Activated T-helper 1 cell treated with anti-CD3 and anti-CD28 coated beads, Interleukin-2, amount 50 U/mL, for 16 hours (primary cell): ENCODE measurements at places on chromosomes 1 and 21.
A peak's percentile ranks its signal among the peaks of the same experiment; 100 is the strongest.

DNA sequence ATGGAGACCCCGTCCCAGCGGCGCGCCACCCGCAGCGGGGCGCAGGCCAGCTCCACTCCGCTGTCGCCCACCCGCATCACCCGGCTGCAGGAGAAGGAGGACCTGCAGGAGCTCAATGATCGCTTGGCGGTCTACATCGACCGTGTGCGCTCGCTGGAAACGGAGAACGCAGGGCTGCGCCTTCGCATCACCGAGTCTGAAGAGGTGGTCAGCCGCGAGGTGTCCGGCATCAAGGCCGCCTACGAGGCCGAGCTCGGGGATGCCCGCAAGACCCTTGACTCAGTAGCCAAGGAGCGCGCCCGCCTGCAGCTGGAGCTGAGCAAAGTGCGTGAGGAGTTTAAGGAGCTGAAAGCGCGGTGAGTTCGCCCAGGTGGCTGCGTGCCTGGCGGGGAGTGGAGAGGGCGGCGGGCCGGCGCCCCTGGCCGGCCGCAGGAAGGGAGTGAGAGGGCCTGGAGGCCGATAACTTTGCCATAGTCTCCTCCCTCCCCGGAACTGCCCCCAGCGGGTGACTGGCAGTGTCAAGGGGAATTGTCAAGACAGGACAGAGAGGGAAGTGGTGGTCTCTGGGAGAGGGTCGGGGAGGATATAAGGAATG lies 505 bp downstream of the LMNA start:
- DNase-seq, result no peak

DNA sequence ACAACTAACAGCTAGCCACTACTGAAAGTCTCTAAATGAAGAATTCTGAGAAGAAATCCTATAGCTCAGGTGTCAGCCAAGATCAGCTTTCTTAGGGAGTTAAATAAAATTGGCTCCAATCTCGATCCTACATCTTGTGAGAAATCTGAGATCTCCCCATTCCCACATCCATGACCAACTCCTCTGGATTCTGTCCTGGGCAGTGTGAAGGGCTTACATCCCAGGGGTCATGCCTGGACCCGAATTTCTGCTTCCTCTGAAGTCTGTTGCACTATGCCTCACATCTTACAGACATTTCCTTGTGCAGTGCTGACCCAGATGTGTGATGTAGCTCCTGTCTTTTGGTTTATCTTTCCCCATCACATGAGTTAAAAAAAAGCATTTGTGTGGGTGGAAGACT lies 4.8 kb upstream of the TNN start:
- DNase-seq, result no peak

DNA sequence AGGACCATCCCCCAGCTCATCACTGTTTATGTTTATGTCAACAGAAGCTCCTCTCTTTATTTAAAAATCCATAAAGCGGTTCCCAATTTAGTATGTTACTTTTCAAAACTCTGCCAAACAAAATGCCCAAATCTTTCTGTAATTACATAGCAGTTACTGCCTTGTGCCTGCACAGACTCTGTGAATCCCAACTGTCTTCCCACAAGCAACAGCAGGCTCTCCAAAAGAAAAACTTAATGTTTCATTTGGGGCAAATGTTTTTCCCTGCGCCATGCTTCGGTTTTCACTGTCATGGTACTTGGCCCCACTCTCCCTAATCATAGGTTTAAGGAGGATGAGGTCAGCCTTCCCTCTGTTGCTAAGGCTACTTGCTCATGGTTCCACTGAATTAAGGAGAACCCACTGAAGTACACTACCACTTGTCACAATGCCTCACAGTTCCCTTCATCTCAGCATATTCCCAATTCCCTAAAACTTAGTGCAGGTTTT lies 4.6 kb downstream of the COLGALT2 start:
- DNase-seq, result no peak

- no peak for DNase-seq
These were observed 6.9 kb downstream of the HTR1D start for GRCh38 chr1:23210351-23210785.

DNA sequence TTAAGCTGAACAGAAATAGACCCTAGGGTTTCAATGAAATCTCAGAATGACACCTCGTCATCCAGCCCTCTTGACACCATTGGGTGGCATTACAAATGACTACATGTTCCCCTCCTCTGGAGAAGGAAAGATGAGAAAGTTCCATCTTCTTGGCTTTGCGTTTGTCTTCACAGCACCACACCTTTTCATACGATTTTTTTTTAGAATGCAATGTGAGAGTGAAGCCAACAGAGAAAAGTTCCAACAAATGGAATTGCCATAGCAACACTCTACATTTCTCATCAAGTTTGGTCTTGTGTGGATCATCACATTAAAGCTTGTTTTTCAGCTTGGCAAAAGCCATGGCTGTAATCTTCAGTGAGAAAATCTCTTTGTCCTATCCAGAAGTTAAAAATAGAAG lies 183.4 kb upstream of the SNX7 start:
- DNase-seq, result no peak

DNA sequence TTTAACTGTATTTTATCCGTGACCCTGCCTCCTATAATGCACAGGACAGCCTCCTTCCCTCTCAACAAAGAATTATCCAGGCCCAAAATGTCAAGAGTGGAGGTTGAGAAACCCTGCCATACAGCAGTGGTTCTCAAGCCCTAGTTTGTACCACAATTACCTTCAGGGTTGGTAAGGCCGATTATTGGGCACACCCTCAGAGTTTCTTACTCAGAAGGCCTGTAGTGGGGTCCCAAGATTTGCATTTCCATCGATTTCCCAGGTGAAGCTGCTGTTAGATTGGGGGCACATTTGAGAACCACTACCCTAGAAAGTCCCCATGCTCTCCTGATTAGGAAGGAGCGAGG lies 400 bp upstream of the PGBD2 start:
- DNase-seq, result no peak

DNA sequence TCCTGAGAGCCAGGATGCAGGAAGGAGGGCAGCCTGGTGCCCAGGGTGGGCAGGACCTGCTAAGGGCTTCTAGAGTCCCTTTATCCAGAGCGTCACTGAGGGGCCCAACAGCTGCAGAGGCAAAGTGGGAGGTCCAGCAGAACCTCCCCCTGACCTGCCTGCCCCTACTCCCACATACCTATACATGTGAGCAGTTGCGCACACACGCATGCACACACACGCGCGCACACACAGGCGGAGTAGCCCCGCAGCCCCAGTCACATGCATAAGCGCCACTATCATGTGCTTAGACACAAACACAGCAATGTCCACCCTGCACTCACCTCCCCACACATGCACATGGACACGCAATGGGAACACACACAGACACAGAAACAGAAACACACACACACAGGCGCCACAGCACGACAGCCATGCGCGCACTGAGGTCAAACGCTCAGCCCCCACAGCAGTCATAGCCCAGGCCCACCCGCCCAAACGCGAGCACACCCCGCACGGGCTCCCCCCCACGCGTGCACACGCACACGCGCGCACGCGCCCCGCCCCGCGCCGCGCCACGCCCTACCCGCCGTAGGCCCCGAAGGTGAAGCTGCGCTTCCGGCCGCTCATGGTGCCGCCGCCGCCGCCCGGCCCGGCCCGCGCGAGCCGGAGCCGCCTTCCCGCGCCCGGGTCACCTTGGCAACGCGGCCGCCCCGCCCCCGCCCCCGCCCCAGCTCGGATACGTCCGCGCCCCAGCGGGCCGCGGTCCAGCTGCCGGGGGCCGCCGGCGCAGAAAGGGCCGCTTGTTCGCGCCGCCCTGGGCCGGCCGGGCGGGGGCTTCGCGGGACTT lies 17.7 kb downstream of the RAP1GAP start:
- peak; percentile 41 for DNase-seq

- no peak for DNase-seq
These were observed 101.5 kb upstream of the RUNX3 start for GRCh38 chr1:25031601-25031965.

DNA sequence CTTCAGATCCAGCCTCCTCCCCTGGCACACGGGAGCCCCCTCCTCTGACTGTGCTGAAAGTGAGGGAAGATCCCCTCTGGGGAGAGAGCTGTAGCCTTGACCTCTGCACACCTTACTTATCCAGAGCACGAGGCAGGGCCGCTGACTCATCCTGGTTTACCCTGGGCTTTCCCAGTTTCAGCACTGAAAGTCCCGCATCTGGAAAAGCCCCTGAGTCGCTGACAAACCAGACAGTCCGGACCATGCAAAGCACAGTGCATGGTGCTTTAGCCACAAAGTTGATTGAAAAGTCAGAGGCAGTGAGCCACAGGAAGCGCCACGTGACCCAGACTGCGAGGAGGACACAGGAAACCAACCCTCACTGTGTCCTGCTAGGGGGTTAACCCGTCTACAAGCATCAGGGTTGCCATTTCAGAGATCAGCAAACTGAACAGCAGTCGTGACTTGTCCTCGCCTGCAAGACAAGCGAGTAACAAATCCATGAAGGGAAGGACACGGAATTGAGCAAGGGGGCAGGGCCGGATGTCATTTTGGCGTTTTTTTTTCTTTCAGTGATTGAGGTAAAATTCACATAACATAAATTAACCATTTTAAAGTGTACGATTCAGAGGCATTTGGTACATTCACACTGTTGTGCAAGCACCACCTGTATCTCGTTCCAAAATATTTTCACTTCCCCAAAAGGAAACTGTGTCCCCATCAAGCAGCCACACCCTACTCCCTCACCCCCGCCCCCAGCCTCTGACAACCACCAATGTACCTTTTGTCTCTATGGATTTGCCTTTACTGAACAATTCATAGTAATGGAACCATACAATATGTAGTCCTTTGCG lies 19.9 kb upstream of the IFNGR2 start:
- peak; percentile 55 for DNase-seq
